MV-4-11 (cell line): ENCODE measurements at places on chromosomes 6 and 20.

GRCh38 chr6:47654255-47654654 is 44.1 kb upstream of the ADGRF4 start:
- DNase-seq: peak; percentile 40

GRCh38 chr6:20757761-20758160 is 223.5 kb downstream of the CDKAL1 start:
- DNase-seq: no peak

DNA sequence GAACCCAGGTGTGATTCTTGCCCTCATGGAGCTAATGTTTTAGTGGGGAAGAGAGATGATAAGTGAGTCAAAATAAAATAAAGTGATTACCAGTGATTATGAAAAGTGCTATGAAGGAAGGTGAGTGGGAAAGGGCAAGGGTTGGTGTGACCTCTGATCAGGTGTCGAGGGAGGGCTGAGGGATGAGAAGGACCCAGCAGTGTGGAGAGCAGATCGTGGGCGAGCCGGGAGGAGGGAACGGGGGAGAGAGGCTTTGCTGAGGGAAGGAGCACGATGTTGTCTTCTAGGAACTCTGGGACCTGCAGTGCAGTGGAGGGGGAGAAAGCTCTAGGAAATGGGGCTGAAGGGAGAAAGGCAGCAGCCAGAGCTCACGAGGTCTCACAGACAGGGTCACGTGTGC is 192.1 kb downstream of the TMEM242 start:
- no peak for DNase-seq

GRCh38 chr6:42168650-42169049 is 4.5 kb upstream of the GUCA1A start:
- DNase-seq: no peak

DNA sequence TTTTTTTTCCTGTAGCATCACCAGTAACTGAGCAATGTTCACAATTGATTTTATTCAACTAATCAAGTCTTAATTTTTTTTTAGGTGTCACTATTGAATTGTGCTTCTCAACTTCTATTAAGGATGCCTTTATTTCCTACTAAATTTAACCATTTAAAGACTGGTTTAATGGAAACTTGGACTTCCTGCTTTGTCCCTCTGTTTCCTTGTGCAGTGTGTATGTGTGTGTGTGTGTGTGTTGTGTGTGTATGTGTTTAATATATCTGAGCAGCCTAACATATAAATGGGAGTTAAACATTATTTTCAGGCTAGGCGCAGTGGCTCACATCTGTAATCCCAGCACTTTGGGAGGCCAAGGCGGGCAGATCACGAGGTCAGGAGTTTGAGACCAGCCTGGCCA is 1.8 kb downstream of the SERPINB6 start:
- no peak for DNase-seq

GRCh38 chr20:59777331-59777725 is 156.1 kb downstream of the SYCP2 start:
- DNase-seq: no peak
